Mesothelial cell of epicardium (in vitro differentiated cells): ENCODE measurements at places on chromosomes 2 and 18.

- peaks cover 11% of the 10 kb centered on the region for H3K4me1 ChIP-seq
- H3K4me3 ChIP-seq: no peak overlapping the region
- peaks cover 12% of the 10 kb centered on the region for H3K36me3 ChIP-seq
- no peaks in the 10 kb centered on the region for H3K27me3 ChIP-seq
These were observed 55.2 kb upstream of the RIOK3 start for GRCh38 chr18:23397907-23398306.

DNA sequence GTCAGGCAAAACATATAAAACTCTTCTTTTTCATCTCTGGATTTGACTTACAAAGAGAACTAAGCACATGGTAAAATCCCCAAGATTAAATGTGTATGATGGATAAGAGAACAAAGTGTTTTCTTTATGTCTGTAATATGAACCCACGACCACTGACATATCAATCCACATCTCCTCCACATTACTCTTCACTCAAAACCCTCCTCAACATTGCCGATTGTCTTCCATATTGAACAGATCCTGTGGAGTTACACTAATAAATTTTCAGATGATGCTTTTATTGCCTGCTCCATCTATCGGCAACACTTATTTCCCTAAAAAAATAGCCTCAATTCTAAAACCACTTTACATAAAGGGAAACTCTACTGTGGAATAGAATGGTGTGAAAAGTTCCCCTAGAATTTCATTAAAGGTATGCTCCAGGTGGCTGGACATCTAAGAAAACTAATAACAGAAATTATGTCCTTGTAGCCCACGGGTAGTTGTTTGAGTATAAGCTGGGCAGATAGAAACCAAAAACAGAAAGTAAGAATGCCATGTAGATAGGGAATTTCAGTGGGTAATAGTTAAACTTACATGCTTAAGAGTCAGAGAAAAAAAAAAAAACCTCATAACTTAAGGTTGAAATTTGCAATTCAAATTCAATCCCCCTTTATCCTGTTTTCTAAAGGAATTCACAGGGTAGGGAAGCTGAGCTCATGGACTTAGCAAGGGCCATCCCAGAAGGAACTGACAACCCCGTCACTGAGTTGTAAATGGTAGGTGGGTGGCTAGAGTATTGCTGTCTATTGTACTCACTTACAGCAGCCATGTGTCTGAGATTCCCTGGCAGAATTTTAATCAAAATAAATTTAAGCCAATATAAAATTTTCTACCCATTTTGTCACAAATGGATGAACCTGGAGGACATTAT lies 305.4 kb upstream of the LYPD1 start:
- no peaks in the 10 kb centered on the region for H3K36me3 ChIP-seq
- H3K4me3 ChIP-seq: no peak overlapping the region
- no peak overlapping the region for H3K27ac ChIP-seq

GRCh38 chr2:211159972-211160371 lies 603.6 kb downstream of the CPS1 start:
- no peak for DNase-seq
- H3K36me3 ChIP-seq: no peaks in the 10 kb centered on the region
- H3K27ac ChIP-seq: no peak overlapping the region
- no peaks in the 10 kb centered on the region for H3K27me3 ChIP-seq
- H3K4me3 ChIP-seq: no peak overlapping the region

DNA sequence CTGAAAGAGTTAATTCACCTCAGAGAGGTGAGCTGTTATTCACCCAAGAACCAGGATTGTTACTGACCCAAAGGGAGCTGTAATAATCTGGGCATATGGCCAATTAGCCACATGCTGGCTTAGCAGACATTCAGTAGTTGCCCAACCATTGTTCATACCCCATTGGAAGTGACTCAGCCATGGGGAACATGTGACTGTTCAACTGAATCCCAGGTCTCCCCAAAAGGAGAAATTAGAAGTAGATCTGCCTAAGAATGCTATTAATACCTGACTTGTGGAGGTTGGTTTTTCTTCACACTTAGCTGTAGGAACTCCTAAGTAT lies 272.6 kb upstream of the UBE2E3 start:
- no peak for DNase-seq
- no peak overlapping the region for H3K27ac ChIP-seq
- no peak overlapping the region for H3K4me3 ChIP-seq

- H3K4me1 ChIP-seq: peaks cover 21% of the 10 kb centered on the region
- H3K36me3 ChIP-seq: peaks cover 8% of the 10 kb centered on the region
- H3K27ac ChIP-seq: no peak overlapping the region
These were observed 190.4 kb downstream of the FMNL2 start for GRCh38 chr2:152525277-152525838.

GRCh38 chr2:238424313-238424700 lies 2.4 kb upstream of the ASB1 start:
- peak overlapping the region; percentile 39 for H3K4me3 ChIP-seq
- H3K27ac ChIP-seq: peak overlapping the region; percentile 73
- no peaks in the 10 kb centered on the region for H3K27me3 ChIP-seq
- DNase-seq: no peak
- H3K36me3 ChIP-seq: peaks cover 3% of the 10 kb centered on the region
